ENCODE measurements at places on chromosomes 7 and 10.

GRCh38 chr7:83141927-83142326 is 20.8 kb downstream of the PCLO start:
- DNase-seq: no peak

- no peak for DNase-seq
Measured at GRCh38 chr7:141072548-141073172, 1.2 kb upstream of the TMEM178B start.

DNA sequence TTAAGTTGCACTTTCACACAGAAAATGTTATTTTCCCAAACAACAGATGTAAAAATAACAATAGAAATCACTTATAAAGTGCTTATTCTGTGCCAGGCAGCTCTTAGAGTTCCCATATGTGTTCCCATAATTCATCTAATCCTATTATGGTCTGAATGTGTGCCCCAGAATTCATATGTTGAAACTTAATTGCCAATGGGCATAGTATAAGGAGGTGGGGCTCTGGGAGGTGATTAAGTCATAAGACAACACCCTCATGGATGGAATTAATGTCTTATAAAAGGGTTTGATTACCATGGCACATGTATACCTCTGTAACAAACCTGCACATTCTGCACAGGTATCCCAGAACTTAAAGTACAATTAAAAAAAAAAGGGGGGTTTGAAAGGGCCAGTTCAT is 92.7 kb downstream of the FZD1 start:
- DNase-seq: no peak

- no peak for DNase-seq
Measured at GRCh38 chr10:17085011-17085725, 44.4 kb downstream of the CUBN start.

DNA sequence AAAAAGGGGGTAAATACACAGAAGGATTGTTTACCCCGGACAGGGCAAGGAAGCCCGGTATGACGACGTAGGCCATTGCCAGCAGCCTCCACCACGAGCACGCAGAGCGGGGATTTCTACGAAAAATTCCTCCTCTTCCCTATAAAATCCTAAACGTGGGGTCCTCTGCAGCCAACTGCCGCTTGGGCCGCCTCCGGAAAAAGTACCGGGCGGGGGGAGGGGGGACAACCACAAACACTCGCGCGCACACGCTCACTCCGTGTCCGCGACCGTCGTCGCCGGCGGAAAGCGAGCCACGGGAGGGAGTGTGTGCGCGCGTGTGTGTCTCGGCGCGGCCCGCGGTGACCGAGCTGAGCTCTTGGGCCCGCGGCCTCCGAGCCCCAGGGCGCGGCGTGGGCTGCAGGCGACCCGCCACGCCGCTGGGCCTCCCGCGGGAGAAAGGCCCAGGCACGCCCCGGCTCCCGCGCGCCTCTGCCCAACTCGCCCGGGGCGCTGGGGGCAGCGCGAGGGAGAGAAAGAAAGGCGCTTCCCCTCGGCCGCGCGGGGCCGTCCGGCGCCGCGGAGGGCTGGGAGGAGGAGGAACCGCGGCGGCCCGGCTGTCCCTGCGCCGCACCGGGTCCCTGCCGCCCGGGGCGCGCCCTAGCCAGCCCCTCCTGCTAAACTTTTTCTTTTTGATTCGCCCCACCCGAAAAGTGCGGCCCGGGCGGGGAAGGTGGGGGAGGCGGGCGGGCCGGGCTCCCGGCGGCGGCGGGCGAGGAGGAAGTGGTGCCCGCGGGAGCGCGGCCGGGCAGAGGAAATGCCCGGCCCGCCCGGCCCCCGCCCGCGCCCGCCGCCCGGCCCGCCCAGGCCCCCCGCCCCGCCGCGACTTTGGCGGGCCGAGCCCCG is 1.5 kb downstream of the CTBP2 start:
- no peak for DNase-seq

- DNase-seq: no peak
Measured at GRCh38 chr7:70360557-70360956, 762.3 kb downstream of the AUTS2 start.

DNA sequence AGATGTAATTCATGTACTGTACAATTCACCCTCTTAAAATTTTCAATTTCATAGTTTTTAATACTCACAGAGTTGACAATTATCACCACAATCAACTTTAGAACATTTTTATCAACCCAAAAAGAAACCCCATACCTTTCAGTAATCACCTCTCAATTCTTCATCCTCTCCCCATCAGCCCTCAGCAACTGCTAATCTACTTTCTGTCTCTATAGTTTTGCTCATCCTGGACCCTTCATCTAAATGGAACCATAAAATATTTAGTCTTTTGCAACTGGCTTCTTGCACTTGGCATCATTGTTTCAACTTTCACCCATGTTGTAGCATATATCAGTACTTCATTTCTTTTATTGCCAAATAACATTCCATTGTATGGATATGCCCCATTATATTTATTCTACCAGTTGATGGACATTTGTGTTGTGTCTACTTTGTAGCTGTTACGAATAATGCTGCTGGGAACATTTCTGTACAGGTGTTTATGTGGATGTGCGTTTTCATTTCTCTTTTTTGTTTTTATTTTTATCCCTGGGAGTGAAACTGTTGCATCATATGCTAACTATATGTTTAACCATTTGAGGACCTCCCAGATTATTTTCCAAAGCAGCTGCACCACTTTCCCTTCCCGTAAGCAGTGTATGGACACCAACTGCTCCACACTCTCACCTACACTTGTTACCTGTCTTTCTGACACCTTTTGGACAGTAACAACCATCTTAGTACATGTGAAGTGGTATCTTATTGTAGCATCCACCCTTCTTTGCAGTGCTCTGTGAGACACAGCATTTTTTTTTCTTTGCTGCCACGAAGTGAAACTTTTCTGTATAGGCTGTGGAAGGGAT is 65.4 kb upstream of the APBB1IP start:
- no peak for DNase-seq

- no peak for DNase-seq
Measured at GRCh38 chr10:88458209-88458608, 124.9 kb downstream of the RNLS start.

DNA sequence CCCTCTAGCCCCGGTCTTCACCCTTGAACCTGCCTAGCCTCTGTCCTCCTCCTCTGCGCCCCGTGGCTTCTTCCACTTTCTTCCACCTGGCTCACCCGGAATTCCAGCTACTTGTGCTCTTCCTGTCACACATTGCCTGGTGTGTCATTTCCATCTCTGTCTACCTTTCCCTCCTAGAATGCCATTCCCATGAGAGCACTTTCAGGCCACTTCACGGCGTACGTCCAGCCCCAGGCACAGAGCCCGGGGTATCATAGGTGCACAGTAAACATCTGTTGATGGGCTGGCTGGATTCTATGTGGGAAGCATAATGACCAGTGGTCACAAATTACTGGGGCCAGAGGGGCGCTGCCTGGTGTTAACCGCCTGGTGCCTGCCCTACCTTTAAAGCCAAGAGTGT is 161.3 kb downstream of the CUX1 start:
- no peak for DNase-seq

- DNase-seq: no peak
Measured at GRCh38 chr7:12754179-12754578, 66.7 kb downstream of the ARL4A start.

DNA sequence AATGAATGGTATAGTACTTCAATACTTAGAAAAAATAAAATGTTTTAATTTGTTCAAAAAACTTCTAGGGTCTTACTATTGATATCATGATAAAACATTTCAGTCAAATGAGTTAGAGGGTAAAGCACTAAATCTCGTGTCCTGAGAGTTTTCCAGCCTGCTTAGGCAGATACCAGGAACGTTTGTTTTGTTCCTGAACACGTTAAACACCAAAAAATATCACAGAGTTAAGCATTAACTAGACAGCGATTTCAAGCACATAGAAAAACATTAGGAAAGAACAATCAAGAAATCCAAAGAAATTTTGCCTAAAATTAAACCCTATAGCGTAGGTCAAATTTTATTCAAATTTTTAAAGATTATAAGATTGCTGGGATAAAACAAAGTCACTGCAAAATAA is 204.6 kb upstream of the AGR3 start:
- no peak for DNase-seq

- no peak for DNase-seq
Measured at GRCh38 chr7:140231771-140232491, 55.1 kb upstream of the KDM7A start.

GRCh38 chr10:79981450-79982361 is 32.8 kb upstream of the SFTPD start:
- no peak for DNase-seq

GRCh38 chr7:121575194-121575765 is 179.2 kb upstream of the FAM3C start:
- no peak for DNase-seq

- no peak for DNase-seq
Measured at GRCh38 chr10:2119316-2119715, 382.0 kb upstream of the ADARB2 start.

DNA sequence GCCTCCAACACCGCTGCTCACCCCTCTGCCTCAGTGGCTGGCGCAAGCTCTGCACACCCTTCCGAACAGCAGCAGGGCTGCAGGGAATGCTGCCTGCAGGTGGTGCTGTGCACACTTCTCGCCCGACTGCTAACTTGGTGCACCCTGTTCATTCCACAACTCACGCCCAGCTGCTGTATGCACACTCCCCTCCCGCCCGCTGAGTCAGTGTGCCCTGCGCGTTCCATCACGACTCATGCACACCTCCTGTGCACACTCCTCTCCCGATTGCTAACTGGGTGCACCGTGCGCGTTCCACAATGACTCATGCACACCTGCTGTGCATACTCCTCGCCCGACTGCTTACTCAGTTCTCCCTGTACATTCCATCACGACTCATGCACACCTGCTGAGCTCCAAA is 21.5 kb downstream of the ADARB2 start:
- no peak for DNase-seq

DNA sequence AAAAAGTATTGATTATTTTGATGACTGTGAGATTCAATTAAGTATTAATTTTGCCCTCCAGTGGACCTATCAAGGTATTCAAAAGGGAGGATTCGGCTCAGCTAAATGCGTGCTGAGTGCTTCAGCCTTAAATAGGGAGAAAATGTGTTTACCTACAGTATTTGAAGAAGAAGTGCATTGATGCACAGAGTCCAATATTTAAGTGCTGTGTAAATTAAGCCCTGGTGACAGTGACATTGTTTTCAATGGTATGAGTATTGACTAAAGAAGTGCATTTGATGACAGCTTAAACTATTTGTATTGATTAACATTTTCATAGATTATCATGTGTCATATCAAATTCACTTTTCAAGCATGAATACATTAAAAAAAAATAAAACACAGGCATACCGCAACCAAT is 106.6 kb downstream of the POU6F2 start:
- no peak for DNase-seq

- peak; percentile 16 for DNase-seq
Measured at GRCh38 chr10:132223156-132223590, 36.4 kb downstream of the DPYSL4 start.

DNA sequence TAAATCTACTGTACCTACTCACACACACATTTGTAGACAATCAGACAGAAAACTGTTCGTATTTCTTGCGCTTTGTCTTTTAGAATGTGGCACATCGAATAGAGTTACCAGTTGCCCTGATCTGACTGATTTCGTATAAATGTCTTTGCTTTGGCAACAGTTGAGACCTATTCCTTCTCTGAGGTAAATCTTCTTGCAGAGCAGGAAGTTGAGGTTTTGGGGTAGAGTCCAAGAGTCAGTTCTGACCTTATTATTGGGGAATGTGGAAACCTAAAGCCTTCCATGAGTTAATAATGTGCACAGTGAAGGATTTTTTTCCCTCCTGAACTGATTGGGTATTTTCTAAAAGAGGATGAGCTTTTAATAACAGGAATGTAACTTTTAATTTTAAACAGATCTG is 135.3 kb downstream of the KIAA1217 start:
- no peak for DNase-seq

- DNase-seq: no peak
Measured at GRCh38 chr7:70711452-70711851, 420.5 kb upstream of the GALNT17 start.

DNA sequence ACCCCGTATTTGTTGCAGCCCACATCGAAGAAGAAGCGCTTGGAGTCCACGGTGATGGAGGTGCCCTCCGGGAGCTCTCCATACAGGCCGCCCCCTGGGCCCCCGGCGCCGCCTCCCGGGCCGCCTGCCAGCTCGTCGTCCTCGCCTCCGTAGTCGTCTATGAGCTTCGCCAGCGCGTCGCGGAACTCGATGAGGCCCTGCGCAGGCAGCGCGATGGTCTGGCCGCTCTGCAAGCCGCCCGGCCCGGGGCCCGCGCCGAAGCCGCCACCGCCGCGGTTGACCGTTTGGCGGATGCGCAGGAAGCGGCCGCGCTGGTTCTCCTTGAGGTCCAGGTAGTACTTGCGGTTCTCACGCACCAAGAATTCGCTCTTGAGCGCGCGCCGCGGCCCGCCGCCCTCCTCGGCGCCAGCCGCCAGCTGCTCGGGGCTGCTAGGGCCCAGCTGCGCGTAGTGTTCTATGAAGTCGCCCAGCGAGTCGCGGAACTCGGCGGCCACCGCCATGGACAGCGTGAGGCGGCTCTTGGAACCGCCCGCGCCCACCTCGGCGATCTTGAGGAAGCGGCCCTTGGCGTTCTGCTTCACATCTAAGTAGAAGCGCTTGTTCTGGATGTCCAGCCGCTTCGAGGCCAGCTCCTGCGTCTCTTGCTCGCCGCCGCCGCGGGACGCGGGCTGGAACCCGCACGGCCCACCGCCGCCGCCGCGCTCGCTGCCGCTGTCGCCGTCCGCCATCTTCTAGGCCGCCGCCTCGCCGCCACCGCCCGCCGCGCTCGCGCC is 523 bp downstream of the PURB start:
- DNase-seq: peak; percentile 11

DNA sequence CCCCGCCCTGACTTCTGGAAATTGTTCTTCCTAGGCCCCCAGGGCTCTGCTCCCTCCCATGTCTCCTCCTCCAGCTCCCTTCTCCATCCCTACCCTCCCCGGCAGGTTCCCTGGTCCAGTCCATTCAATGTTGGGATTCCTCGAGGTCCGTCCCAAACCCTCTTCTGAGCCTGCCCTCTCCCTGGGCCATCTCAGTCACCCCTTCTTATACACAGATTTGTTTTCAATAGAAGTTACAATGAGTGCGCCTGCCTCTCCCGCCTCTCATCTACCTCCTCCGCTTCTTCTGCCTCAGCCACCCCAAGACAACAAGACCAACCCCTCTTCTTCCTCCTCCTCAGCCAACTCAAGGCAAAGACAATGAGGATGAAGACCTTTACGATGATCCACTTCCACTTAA is 67.9 kb downstream of the OAT start:
- no peak for DNase-seq

GRCh38 chr10:6885284-6885683 is 305.2 kb upstream of the PRKCQ start:
- DNase-seq: no peak

- DNase-seq: no peak
Measured at GRCh38 chr7:47301657-47302295, 280.1 kb downstream of the TNS3 start.

Data from stimulated activated CD8-positive, alpha-beta memory T cell treated with anti-CD3 and anti-CD28 coated beads, Interleukin-4, amount 100 ng/mL, for 1 hour (primary cell).